ENCODE measurements at places on chromosomes 5 and 9.

GRCh38 chr9:74173284-74173683 is 323.9 kb upstream of the RORB start:
- no peak for DNase-seq

GRCh38 chr5:124000538-124000937 is 488.6 kb downstream of the CSNK1G3 start:
- DNase-seq = no peak

- DNase-seq = no peak
Measured at GRCh38 chr5:68331192-68332079, 115.9 kb downstream of the PIK3R1 start.

GRCh38 chr5:44001675-44002380 is 387.4 kb downstream of the FGF10 start:
- DNase-seq = no peak

GRCh38 chr5:22554475-22554874 is 298.7 kb downstream of the CDH12 start:
- DNase-seq = no peak

DNA sequence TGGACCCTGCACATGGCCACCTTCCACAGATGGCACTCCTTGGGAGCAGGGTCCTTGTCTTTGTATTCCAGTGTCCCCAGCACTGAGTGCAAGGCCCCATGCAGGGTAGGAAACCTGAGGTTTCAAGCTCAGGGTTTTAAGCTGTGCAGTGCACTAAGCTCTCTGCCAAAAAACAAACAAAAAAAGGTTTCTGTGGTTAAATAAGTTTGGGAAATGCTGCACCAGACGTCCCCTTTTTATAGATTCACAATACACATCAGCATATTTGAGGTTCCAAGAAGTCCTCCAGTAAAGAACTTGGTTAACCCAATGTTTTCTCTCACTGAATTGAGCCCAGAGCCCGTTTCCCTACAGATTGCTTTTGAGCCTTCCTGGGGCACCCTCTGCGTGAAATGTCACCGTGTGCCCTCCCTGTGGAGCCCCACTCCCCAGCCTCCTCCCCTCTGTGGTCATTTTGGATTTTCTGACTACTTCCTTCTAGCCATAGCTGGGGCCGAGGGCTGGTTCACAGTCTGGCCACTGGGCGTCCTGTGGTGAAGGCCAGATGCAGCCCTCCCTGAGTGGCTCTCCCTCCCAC is 17.1 kb downstream of the DELE1 start:
- no peak for DNase-seq

GRCh38 chr5:178577376-178577839 is 12.8 kb downstream of the COL23A1 start:
- no peak for DNase-seq

- no peak for DNase-seq
Measured at GRCh38 chr9:89482901-89483361, 15.0 kb downstream of the SEMA4D start.

GRCh38 chr9:5587024-5587423 is 41.9 kb upstream of the RIC1 start:
- DNase-seq = peak; percentile 52

DNA sequence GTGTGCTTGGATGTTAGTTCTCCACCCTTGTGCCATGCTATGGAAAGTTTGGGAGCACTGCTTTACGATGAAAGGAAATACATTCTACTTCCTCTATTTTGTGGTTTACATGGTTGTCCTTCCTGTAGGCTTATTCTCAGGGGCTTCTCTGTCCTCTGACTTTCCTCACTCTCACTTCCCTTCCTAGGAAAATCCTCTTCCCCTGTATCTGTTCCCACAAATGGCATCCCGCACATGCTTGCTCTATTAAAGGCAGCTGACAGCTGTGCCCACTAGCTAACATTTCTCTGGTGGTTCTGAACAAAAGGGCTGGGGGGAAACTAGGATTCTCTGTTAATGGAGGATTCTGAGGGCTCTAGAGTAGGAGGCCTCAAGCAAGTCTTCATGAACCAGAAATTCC is 52.4 kb downstream of the FAM170A start:
- no peak for DNase-seq

- DNase-seq = no peak
Measured at GRCh38 chr5:3734632-3735031, 139.0 kb downstream of the IRX1 start.

- DNase-seq = no peak
Measured at GRCh38 chr5:179870403-179870903, 11.8 kb upstream of the MRNIP start.

- DNase-seq = no peak
Measured at GRCh38 chr9:81827616-81828296, 100.5 kb upstream of the SPATA31D4 start.

DNA sequence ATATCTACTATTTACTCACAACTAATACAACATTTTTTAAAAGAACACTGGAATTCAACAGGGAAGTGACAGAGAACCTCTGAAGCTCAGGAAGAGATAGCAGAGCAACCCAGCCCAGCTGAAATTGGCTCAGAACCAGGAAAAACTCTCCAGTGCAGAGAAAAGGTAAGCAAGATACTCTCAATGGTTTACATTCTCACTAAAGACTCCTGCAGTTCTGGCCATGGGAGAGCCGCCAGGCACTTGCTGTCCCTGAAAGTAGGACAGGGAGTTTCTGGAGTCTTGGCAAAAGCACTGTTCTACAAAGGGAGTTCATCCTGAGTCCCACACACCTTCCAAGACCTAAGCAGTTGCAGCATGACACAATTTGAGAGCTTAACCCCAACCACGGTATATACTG is 330.8 kb downstream of the TRIM36 start:
- DNase-seq = no peak

DNA sequence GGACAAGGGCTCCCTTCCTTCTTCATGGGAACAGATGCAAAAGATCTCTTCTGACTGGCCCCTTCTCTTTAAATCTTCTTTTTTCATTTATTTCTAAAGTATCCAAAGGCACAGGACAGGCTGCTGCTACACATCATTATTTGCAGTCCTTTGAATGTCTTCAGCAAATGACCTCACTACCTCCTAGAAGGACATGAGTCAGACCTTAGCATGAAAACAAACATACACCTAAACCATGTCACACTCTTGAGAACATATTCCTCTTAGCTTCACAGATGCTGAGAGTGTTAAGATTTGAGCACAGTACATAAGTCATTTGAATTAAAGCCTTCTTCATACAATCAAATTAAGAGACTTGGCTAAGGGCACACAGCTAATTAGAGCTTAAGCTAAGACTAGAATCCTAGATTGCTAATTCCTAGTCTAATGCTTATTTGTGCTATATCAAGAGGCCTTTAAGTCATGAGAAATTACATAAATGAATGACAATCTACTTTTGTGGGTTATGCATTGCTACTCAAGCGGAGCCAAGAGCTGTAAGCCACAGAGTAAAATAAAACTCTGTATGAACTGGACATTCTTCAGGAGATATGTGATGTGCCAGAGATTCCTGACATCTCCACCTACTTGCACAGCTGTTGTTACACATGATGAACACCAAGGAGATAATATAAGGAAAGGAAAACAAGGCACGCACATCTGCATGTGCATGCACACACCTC is 109.1 kb upstream of the PTGER4 start:
- DNase-seq = no peak

DNA sequence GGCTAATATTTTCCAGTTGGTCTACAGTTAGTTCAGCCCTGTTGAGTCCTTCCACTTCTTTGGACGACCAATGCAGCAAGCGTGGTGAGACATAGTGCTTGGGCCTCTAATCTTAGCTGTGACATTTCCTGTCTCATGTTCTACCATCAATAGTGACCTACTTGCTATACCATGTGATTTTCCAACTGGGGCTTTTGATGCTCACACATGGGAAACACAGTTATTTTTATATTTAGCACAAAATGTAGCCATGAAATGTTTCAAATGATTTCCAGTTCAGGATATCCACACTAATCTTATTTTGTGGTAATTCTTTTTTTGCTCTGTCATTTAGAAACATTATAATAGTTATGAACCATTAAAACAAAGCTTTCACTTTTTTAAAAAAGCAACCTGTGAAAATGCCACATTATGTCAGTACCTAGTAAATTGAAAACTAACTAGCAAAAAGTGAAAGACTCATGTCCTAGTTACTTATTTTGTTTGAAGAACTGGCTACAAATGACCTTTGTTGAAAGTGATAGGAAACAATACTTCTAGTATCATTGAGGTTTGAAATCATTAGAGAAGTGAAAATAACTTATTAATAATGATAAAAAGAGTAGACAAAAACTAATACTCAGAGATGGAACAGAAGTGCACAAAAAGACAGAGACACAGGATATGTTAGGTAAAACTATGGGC is 18.3 kb downstream of the MARCHF3 start:
- no peak for DNase-seq

DNA sequence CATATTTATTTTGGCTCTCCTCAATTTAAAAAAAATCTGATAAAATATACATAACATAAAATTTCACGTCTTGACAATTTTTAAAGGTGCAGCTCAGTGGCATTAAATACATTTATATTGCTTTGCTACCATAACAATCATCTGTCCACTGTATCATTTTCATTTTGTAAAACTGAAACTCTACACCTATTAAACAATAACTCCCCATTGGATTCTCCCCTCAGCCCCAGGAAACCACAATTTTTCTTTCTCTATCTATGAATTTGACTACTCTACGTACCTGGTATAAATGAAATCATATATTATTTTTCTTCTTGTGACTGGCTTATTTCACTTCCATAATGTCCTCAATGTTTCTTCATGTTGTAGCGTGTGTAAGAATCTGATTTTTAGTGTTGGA is 563.5 kb downstream of the PRR16 start:
- no peak for DNase-seq

GRCh38 chr5:92492908-92493307 is 1088.1 kb downstream of the NR2F1-AS1 start:
- no peak for DNase-seq

GRCh38 chr5:15614679-15615078 is 114.7 kb downstream of the FBXL7 start:
- no peak for DNase-seq

- no peak for DNase-seq
Measured at GRCh38 chr5:163826201-163826600, 320.8 kb downstream of the MAT2B start.

GRCh38 chr5:83518319-83519061 is 46.9 kb downstream of the VCAN start:
- DNase-seq = no peak

DNA sequence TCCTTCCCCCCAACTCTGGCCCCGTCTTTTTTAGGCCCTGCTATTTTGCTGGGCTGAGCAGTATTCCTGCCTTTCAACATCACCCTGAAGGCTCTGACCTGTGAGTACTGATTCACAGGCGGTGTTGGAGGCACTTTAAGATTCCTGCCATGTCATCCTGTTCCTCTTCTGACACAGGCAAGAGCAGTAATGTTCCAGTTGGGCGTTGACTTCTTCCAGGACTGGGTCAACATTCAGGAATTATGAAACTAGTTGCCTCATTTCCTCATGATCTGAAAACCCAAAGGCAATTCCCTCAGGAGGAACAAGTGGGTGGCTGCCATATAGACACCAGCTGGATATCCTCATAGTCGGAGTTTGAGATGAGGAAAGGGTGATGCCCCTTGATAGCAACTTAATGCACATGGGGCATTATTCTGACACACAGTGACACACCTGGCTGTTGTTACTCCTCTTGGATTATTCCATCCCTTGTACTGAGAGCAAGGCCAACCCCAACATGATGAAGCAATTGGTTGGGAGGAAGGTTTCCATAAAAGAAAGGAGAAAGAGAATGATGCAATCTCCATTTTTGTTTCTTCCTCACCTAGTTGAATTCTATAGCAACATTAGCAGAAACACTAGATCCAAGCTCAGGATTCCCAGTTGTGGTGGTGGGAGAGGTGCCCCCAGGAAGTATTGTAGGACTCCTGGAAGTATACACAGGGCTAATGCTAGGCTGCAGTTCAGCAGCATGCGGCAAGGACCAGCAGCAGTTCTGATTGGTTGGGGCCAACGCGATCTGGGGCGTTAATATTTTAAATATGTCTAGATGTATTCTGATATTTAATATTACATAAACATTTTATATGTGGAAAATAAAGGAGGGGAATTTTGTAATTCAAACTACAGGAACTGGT is 19.6 kb upstream of the GLRX start:
- DNase-seq = no peak

GRCh38 chr9:127844821-127845359 is 9.6 kb downstream of the ENG start:
- no peak for DNase-seq

DNA sequence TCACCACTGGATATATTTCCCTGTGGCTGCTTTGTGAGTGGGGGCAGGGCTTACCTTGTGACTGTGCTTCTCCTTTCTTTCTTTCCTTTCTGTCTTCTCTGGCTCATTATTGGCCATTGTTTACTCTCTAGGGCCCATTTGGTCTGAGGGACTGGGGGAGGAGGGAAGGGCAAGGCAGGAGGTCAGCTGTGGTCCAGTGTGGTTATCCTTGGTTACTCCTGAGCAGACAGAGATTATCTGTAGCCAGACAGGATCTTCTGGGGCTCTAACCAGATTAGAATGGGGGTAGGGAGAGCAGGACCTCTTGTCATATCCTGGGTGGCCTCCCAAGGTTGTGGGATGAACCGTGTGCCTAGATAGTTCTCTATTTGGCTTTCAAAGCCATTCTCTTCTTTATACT is 71.2 kb downstream of the ANKRD55 start:
- DNase-seq = no peak

DNA sequence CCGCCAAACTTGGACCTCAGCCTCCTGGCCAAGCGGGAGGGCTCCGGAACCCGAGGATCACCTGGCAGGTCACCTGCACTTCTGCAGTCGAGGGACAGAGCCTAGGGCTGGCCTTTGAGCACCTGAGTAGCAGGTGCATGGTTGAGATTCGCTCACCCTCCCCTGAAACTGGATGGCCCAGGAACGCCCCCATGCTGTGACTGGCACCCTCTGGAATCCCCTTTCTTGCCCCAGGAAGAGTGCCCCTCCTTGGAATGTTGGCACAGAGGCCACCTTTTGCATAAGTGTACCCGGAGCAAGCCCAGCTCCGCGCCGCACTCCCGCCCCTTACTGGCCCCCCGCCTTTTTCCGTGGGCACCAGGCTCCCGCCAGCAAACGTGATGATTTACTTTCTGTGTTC is 112.5 kb upstream of the IER5L start:
- DNase-seq = no peak

DNA sequence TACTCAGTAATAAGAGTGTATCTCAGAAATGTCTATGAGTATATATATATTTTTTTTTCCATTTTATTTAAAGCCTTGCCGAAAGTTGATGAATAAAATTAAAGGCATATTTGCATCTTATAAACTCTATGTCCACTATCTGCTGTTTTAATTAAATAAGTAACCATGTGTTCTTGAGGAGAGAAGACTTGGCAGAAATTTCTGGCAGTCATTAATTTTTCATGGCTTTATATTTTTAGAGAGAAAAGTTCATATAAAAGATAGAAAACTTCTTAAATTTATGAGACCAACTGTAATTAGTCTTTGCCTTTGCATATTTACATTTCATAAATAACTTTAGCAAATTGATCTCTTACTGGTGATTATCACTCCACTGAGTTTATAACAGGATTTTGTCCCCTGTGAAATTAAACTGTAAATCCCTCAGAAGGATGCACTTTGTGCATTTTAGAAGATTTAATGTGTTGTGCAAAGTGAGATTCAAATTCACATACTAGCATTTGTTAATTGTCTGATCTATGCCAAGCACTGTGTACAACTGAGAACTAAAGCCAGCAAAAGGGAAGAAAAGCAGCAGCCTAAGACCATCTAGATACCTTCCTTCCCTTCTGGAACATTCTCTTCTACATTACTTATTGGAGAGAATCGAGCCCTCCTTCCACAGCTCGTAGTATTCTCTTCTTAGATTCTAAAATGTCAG is 108.7 kb downstream of the SNCAIP start:
- no peak for DNase-seq

All from activated T-cell treated with anti-CD3 and anti-CD28 coated beads for 48 hours (primary cell).